ENCODE measurements at places on chromosomes 6 and 20.

GRCh38 chr6:89745096-89745495 lies 74.5 kb downstream of the MDN1 start:
- DNase-seq: no peak

DNA sequence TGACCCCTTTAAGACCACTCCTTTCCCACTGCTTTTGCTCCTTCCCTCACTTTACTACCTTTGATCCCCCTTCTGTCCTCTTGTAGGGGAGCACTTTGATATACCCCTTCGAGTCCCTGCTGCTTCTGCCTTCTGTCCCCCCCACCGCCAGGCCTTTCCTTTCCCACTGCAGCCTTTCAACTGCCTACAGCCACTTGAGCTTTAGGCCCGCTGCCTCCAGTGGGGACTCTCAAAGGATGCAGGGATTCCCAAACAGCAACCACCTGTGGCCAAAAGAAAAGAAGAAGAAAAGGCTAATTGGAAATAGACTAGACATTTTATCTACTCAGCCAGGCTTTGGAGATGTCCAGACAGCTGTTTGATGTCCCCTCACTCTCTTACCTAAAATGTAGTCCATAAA lies 77.0 kb upstream of the DTNBP1 start:
- no peak for DNase-seq

GRCh38 chr6:155418017-155418761 lies 37.5 kb downstream of the NOX3 start:
- peak; percentile 9 for DNase-seq

- no peak for DNase-seq
Observed at GRCh38 chr6:135832166-135832565, 19.3 kb upstream of the PDE7B start.

- no peak for DNase-seq
Observed at GRCh38 chr20:50820515-50821256, 25.8 kb downstream of the BCAS4 start.

DNA sequence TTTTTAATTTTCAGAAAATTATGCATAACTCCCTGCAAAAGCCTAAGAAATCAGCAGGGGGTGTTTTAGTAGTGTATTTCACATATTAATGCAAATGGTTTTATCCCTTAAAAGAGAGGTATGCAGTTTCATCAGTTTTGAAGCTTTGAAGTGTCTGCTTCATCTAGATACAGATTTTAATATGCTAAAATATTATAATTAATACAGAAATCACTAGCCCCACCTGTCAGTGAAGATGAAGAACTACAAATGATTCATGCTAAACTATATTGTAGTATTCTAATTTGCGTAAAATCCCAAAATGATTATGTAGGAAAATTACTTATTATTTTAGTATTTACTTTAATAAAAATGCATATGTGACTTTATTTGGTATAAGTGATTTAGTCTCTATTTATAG lies 2.9 kb upstream of the TFB1M start:
- no peak for DNase-seq

- no peak for DNase-seq
Observed at GRCh38 chr6:38933426-38933825, 115.2 kb upstream of the GLP1R start.

DNA sequence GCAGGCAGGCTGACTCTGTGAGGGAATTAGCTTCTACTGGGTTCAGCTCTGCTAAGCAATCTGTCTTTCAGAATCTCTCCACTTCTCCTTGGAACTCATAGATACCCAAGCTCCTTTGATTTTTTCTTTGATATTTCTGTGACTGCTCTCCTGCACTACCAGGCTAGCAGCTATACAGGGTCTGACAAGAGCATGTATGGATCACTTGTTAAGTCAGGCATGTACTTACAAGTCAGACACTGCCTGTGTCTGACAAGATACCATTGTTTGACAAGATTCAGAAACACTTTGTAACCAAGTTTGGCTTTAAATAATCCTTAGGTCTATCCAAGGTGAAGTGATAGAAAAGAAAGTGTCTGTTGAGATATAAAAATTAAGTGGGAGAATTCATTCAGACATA lies 79.5 kb downstream of the SESN1 start:
- DNase-seq: no peak

DNA sequence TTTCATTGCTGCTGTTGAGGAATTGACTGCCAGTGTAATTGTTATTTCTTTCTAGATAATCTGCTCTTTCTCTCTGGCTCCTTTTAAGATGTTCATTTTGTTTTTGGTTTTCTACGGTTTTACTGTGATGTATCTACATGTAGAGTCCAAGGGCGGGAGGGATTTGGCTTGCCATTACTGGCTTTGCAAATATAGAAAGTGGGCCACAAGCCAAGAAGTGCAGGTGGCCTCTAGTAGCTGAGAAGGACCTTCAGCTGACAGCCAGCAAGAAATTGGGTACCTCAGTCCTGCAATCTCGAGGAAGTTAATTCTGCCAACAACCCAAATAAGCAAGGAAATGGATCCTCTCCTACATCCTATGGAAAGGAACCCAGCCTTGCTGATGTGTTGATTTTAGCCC lies 42.8 kb upstream of the GLP1R start:
- no peak for DNase-seq

DNA sequence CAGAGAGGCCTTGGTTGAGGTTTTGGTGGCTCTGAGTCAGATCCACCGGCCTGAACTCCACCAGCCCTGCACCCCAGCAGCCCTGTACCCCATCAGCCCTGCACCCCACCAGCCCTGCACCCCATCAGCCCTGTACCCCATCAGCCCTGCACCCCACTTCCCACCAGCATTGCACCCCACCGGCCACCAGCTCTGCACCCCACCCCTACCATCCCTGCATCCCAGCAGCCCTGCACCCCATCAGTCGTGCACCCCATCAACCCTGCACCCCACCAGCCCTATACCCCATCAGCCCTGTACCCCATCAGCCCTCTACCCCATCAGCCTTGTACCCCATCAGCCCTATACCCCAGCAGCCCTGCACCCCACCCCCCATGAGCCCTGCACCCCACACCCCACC lies 14.3 kb upstream of the CHRNA4 start:
- DNase-seq: no peak

DNA sequence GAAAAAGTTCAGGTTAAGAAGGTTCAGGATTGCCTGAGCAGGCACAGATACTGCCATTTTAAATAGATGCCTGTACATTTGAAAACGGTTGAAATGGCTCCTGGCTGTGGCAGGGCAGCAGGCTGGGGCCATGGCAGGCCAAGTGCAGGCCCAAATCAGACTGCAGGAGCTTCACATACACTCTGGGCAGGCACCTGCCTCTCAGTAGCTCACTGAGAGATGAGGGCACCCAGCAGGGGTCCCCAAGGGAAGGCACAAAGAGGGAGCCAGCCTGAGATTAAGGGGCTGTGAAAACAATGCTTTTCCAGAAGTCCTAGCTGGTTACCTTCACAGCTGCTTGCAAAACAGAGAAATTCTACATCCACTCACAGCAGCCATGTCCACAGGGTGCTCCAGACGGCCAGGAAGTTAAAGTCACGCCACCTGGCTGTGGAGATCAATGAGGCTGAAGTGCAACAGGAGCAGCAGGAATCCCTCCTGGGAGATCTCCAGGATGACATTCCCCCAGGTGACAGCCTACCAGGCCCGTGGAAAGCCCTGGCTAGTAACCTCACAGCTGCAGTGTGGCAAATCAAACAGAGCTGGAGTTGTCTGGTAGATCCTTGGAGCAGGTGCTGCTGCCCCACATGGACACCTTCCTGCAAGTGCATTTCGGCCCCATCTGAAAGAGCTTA lies 6.2 kb upstream of the RAET1E start:
- DNase-seq: no peak

GRCh38 chr6:98014442-98015201 lies 731.6 kb upstream of the MMS22L start:
- DNase-seq: no peak

GRCh38 chr6:115004204-115004603 lies 661.4 kb upstream of the HS3ST5 start:
- DNase-seq: no peak

DNA sequence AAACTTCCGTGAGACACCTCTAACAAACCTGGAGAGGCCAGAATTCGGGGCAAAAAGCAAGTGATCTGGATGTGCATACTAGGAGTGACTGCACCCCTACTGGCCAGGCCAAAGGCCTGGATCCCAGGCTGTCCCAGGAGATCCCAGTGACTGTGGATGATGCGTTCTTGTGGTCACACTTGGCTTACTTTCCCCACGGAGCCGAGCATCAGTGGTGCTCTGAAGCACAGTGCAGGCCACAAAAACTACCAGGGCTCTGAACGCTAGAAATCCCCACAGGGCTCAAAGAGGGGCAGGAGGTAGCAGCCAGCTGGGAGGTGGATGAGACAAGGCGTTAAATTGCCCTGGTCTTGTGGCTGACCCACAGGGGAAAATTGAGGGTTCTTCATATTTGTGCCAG lies 7.1 kb downstream of the TRIM26 start:
- DNase-seq: no peak

GRCh38 chr20:38175304-38176180 lies 10.5 kb upstream of the TGM2 start:
- DNase-seq: no peak

- no peak for DNase-seq
Observed at GRCh38 chr6:132820629-132821381, 6.4 kb downstream of the RPS12 start.

GRCh38 chr20:23071398-23071797 lies 14.7 kb downstream of the CD93 start:
- no peak for DNase-seq

GRCh38 chr6:74936886-74937285 lies 269.0 kb downstream of the COL12A1 start:
- DNase-seq: no peak

- DNase-seq: no peak
Observed at GRCh38 chr20:47266847-47267515, 89.5 kb downstream of the ZMYND8 start.

- DNase-seq: peak; percentile 12
Observed at GRCh38 chr6:34284563-34285447, 36.0 kb upstream of the SMIM29 start.

DNA sequence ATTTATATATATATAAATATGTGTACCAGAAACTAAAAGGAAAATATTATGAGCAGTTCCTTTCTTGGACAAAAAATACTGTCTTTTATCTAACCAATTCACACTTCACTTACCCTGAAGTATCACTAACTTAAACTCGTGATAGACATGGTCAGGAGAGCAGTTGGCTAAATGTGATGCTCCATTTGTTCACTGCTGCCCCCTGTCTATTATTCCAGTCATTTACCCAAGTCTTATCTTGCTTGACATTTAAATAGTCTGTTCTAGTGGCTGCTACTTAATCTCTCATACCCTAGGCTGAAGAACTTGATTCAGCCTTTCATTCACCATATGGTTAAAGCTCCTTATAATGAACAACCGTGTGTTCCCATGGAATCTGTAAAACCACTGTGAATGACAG lies 789.6 kb upstream of the EYS start:
- no peak for DNase-seq

DNA sequence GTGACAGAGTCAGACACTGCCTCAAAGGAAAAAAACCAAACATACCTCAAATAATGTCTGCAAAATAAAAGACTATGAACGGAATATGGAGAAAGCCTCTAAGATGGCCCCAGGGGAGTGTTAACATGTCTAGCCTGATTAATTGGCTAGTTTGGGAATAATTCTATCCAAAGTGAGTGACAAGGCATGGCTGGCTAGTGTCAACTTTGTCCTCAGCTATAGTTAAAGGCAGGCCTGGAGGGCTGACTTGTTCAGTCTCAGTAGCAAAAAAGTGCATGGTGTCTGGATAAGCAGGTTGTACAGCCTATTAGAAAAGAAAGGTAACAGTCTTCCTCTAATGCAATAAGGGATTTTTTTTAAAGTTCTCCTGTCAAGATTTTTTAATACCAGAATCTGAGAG lies 32.7 kb downstream of the GCNT2 start:
- no peak for DNase-seq

Measured in HFF-Myc (cell line).